ENCODE measurements at places on chromosomes 5 and 9.

- DNase-seq: no peak
Observed at GRCh38 chr9:125190361-125190801, 778 bp upstream of the PPP6C start.

DNA sequence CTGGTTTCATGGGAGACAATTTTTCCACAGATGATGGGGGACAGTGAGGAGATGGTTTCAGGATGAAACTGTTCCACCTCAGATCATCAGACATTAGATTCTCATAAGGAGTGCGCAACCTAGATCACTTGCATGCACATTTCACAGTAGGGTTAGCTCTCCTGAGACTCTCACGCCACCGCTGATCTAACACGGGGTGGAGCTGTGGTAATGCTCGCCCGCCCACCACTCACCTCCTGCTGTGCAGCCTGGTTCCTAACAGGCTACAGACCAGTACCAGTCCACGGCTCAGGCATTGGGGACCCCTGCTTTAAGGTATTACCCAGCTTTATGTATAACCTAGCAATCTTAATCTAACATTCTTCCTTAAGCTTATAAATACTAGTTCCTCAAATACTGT is 35.6 kb downstream of the TTC39B start:
- DNase-seq: no peak

- DNase-seq: peak; percentile 51
Observed at GRCh38 chr9:95505717-95506427, 10.9 kb downstream of the PTCH1 start.

DNA sequence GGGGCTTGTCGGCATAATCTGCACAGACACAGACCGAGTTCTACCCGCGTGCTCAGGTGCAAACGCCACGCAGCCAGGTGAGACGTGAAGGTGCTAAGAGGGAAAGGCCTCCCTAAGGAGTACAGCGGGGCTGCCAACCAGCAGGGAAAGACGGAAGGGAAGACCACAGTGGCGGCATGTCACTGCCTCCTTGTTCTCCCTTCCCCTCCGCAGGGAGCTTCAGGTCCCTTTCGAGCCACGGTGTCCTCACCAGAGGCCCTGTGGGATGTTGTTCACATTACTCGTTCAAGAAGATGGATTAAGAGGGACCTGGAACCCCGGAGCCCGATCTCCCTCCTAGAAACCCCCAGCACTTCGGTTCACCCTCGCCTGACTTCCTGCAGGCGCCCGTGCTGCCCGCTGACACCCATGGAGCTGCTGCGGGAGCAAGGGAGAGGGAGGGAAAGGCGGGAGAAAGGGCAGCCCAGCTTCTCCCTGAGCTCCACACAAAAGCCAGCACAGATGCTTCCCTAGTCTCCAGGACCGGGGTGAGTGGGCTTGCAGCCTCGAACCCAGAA is 686 bp downstream of the BRD9 start:
- peak; percentile 29 for DNase-seq

GRCh38 chr9:8627976-8628679 is 828.5 kb upstream of the DMAC1 start:
- DNase-seq: peak; percentile 93

DNA sequence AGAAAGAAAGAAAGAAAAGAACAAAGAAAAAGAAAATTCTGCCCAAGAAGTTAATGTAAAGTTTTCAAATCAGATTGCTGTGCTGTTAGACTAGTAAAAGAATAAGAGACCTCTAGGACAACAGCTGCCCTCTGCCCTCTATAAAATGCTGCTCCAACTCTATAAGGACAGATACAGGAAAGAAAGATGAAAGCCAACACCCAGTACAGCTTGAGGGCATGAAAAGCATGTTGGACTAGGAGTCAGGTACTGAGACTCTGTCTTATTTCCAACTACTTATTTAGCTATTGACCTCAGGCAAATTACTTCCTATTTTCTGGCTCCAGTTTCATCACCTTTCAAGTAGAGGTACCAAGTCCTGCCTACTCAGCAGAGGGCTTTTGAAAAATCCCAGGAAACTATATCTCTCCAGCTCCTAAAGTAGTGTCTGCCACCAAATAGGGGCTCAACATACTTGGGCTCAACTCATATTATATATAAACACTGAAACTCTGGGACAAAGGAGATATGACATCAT is 5.7 kb downstream of the HBEGF start:
- DNase-seq: peak; percentile 38

DNA sequence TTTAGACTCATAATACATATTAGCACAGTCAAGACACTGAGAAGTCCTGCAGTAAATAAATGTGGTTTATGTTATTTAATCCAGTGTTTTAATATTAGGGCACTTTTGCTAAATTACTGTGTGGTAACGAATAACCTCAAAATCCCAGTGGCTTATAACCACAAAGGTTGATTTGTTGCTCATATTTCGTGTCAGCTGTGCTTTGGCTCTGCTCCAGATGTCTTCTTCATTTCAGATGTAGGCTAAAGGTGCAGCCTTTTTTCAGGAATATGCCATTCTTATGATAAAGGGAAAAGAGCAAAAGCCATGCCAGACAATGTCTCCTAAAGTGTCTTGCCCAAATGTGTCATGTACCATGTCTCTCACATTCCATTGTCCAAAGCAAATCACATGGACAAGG is 144.8 kb downstream of the BRINP1 start:
- no peak for DNase-seq

- no peak for DNase-seq
Observed at GRCh38 chr5:134149571-134150303, 27.0 kb downstream of the SKP1 start.

DNA sequence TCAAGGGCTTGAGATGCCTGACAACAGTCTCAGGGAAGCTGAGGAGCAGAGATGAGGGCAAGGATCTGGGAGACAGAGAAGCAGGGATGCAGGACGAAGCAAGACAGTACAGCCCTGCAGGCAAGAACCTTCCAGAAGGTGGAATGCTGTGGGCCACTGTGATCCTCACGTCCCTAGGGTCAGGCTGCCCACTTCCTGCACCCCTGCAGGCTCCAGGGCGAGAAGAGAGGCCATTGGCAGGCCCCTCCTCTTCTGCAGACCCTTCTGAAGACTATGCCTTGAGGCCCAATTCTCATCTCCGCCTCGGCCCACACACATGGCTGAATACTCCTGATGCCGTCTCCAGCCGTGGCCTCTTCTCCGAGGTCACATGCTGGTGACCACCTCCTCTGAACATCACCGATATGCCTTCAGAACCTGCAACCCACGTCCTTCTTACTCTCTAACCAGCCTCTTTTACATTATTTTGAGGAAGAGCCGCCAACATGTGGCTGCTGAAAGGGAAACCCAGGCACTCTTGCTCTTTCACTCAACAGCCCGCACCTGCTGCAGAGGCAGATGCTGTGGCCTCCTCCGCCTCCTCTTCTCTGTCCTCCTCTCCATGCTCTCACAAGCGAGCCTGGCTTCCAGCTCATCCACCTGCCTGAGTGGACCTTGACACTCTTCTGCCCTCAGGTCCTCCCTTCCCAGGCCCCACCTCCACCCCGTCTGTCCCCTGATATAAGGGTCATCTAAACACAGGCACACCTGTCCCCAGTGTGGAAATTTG is 181.5 kb downstream of the IRX2 start:
- no peak for DNase-seq
